Kidney epithelial cell (primary cell): ENCODE measurements at places on chromosomes 12 and 14. TPM values are rescaled to one million over a fixed set of nuclear protein-coding genes. Genes with fewer than 3 reads are reported as not detected.
A peak's percentile ranks its signal among the peaks of the same experiment; 100 is the strongest.

- no peak for DNase-seq
Measured at GRCh38 chr12:120221576-120221900, 20.6 kb upstream of the RPLP0 start.

GRCh38 chr14:104200591-104200990, 62.2 kb downstream of the KIF26A start:
- DNase-seq, result no peak

DNA sequence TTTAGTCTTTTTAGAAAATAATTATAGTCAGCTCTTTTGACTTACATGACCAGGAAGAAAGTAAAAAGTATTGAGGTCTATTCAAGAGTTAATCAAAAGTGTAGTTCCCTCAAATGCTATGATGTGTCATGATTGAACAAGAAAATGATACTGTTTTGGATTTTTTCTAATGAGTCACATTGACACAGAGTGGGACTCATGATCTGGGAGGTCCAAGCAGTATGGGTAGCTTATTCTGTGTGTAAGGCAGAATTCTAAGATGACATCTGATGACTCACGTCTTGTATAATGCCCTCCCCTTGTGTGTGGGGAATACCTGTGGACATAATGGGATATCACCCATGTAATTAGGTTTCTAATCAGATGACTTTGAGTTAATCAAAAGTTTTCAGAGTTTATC, 178.1 kb upstream of the DDHD1 start:
- DNase-seq, result peak; percentile 42

The FOXN4 gene
- not detected in 2 replicates for total RNA-seq

- DNase-seq, result peak; percentile 60
Measured at GRCh38 chr12:12010277-12011039, 60.3 kb upstream of the BCL2L14 start.

DNA sequence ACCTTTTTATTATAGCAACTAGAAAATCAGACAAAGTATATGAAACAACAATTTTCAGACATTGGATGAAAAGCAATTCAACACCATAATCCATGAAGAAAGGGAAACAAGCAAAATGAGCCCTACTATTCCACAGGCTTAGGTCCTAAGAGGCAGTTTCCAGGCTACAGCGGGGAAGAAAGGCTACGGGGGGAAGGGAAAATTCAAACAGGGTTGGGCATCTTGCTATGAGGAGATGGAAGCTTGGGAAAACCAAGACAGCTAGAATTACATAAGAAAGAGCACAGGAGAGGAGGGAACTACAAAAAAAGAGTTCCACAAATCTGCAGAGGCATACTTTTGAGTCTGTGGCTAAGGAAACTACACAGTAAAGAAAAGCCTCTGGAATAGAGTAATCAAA, 356.0 kb upstream of the CLEC14A start:
- DNase-seq, result no peak

GRCh38 chr12:62613081-62613480, 146.5 kb downstream of the MON2 start:
- no peak for DNase-seq

DNA sequence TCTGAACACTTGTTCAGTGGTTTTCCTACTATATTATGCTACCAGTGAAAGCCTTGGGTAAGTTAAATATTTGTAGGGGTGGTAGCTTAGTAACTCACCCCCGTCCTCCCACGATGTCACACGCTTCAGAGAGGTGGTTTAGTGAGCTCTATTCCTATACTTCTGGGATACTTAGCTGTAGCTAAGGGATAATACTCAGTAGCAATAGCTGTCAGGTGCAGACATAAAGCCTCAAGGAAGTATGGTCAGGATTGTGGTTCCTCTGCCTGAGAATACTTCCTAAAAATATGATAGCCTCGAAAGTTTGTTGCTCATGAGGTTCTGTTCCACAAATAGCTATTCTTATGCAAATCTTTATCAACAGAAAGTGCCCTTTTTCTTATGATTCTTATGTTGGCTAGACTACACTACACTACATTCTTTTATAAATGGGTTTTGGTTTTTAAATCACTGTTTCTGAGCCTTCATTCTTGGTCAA, 11.9 kb downstream of the DLST start:
- no peak for DNase-seq

DNA sequence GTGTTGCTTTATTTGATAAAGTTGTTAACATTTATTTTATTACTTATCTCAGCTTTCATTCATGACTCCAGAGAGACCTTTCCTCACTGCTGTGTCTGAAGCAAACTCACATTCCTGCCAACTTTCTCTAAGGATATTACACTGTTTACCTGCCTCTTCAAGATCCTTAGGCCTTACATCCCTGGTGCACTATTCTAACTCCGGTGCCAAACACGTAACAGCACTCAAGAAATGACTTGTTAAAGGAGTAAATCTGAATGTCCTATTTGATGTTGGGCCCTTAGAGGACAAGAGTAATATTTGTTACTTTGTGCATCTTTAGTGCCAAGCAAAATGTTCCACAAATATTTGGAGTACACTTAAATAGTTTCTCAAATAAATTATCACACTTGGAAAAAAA, 324.1 kb upstream of the FLRT2 start:
- no peak for DNase-seq

The AMN gene
- total RNA-seq, result 0.54 and 1.2 TPM in 2 replicates

GRCh38 chr12:62862259-62862881, 72.6 kb downstream of the PPM1H start:
- no peak for DNase-seq

DNA sequence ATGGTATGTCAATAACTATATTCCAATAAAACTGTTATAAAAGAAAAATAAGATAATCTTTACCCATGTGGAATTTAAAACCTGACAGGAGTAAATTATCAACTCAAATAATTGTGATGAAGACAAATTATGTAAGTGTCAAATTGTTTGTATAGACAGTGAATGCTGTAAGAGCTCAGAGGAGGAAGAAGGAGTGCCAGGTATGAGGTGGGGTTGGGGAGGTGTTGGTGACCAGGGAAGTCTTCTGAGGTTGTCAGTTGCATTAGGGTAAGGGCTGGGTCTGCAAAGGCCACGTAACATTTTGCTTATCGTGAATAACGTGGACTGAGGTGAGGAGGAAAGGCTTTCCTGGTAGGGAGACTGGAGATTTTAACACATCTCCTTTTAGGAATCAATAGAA, 2.5 kb upstream of the MAX start:
- DNase-seq, result no peak

The IL26 gene
- not detected in 2 replicates for total RNA-seq

- no peak for DNase-seq
Measured at GRCh38 chr12:607541-608001, 55.7 kb downstream of the NINJ2 start.

DNA sequence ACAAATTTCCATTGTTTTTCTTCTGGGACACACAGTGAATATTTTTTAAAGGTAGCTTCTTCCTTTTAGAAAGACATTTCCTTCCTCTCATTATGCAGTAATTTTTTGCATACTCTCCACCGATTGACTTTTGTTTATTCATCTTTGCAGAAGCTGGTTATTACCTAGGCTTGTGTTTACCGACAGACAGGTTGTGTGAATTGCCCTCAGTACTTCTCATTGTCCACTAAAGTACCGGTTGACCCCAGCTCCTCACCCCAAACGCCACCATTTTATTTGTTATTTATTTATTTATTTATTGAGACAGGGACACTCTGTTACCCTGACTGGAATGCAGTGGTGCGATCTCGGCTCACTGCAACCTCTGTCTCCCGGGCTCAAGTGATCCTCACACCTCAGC, 63.4 kb upstream of the MYL2 start:
- DNase-seq, result no peak

DNA sequence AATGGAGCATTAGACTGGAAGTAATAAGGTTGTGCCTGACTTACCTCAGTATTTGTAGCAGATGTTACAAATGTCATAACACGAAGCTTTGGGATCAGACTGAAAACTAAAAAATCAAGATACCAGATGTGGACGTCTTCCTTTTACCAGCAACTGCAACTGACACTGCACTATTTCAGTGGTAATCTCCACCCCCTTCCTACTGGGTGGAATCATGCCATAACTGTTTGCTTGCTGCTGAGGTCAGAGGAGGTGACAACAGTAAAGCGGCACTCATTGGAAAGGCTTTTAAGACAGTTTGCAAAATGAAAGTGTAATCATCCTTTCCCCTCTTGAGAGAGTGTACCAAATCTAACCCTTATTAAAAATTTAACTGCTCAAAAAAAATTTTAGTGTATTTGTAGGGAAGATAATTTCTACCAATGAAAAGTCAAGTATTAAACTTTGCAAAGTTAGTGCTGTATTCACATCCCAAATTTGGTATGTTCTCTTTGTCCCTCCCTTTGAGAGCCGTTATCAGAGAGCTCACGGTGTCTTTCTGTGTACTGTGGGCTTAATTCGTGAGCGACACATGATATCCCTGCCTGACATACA, 420.7 kb downstream of the NPAS3 start:
- no peak for DNase-seq

GRCh38 chr14:104108570-104109541, 23.4 kb downstream of the ASPG start:
- no peak for DNase-seq

DNA sequence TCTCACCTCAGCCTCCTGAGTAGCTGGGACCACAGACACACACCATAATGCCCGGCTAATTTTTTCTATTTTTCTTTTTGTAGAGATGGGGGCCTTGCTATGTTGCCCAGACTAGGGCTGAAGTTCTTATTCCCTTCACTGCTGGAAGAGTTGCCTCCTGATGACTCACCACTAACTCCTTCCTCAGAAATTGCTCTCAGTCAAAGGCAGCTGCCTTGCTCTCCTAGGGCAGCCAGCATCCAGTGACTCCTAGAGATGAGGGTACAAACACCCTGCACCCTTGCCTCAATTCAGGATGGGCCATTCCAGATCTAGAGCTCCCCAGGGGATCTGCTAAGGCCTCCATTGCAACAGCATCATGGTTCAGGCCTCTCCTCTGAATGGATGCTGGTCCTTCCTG, 54.0 kb upstream of the RASSF8 start:
- no peak for DNase-seq

The CHGA gene
- total RNA-seq, result not detected in 2 replicates

GRCh38 chr12:8143261-8143660, 13.6 kb upstream of the ZNF705A start:
- DNase-seq, result no peak

DNA sequence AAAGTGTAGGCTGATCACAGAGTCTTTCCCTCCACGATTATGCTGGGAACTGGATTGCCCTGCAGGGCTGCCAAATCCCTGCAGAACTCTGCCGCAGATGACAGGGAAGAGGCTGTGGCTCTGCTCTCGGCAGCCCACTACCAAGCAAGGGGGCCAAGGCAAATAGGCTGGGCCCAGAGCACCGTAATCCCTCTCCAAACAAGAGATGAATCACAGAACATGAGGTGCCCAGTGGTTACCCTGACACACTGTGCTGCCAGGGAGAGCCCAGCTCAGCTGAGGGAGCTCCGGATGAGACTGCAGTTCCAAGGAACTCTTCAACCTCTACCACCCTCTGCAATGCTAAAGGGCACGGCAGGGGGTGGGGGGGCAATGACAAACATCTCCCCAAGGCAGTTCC, 33.9 kb downstream of the STON2 start:
- DNase-seq, result no peak

The C1RL gene
- total RNA-seq, result 26.6 and 29.6 TPM in 2 replicates

DNA sequence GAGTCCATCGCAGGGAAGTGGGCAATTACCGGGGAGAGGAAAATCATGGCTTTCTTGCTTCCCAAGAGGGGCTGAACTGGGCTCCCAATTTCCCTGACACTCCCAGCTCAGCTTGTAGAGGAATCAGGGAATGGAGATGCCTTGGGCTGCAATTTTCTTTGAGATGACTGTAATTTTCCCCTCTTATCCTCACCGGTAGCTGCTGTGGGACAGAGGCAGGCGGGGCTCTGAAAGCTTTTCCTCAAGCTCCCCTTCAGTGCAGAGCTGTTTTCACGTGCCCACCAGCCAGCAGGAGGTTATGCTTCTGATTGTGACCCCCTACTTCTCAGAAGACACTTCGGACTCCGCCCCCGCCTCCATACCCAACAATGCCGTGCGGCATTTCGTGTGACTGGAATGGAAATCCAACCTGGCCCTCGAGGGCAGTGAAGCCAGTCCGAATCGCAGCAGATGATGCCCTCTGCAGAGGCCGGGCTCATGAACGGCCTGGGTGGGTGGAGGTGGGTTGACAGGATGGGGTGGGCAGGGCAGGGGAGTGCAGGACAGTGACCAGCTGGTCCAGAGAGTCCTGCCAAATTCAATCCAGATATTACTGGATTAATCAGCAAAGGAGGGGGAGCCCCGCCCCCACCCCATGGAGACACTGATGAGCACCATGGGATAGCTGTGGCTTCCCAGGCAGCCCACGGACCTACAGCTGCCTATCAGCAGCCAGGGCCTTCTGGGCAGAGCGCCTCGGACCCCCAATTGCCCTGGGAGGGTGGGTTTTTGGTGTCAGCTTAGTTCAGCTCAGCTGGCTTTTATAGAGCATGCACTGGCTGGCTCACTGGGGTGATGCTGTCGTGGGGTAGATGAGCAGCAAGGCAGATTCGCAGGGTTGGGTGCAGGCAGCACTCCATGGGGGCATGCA, 37.6 kb downstream of the RTL1 start:
- no peak for DNase-seq

The RFX4 gene
- total RNA-seq, result not detected in 2 replicates

- no peak for DNase-seq
Measured at GRCh38 chr14:90274019-90274418, 17.7 kb downstream of the PSMC1 start.

DNA sequence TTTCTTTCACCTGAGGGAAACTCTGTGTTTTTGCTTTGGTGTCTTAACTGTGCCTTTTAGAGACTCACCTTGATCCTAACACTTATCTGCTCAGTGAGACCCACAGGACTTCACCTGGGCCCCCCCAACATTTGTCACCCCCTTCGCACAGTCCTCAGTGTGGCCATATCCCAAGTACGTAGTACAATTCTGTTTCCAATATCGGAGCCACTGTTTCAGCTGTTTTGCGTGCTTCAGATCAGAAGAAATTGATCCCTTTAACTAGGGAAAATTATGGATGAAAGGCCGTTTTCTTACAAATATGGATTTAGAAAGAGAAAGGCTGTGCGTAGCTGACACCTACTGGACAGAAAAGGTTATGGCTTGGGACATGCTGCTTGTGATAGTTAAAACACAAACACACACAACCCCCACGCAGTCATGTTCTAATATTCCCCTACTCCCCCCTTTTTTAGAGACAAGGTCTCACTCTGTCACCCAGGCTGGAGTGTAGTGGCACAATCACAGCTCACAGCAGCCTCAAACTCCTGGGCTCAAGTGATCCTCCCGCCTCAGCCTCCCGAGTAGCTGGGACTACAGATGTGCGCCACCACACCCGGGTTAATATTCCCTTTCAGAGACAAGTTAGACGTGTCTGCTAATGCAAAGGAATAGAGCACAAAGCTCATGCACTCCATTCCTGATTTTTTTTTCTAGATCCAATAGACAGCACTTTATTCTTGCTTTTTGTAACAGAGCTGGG, 3.6 kb upstream of the SLC7A8 start:
- no peak for DNase-seq
